Activated T-helper 1 cell treated with anti-CD3 and anti-CD28 coated beads, Interleukin-12 subunit alpha, Interleukin-12 subunit beta, Interleukin-2, Interleukin-4 antibody, amounts not matched to agents 30 ng/mL and 10 ng/mL and 1 ng/mL, durations not matched to agents 14 hours and 24 hours and 36 hours (primary cell): ENCODE measurements at places on chromosomes 4 and X. TPM values are rescaled to one million over a fixed set of nuclear protein-coding genes. Genes with fewer than 3 reads are reported as not detected.

GRCh38 chr4:16864199-16864598, 34.2 kb downstream of the LDB2 start:
- no peak for DNase-seq
- no peaks in the 10 kb centered on the region for H3K36me3 ChIP-seq
- H3K4me1 ChIP-seq = no peaks in the 10 kb centered on the region
- no peaks in the 10 kb centered on the region for H3K27me3 ChIP-seq
- H3K4me3 ChIP-seq = no peak overlapping the region

DNA sequence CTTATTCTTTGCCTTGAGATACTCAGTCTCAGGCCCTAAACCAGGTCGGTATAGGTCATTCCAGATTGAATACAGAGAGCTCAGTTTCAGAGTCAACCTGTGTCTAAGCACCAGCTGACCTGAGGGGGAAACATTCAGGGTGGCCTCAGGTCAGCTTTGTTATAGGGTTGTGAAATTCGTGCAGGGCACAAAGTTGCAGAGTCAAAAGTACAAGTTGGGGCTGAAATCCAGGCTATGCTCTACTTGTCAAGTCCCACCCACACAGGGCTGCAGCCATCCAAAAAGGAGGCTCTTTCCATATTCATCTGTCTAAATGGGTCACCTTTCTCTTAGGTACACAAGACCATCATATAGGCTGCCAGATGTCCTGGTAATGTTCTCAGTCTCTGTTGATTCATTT, 89.7 kb downstream of the ITIH6 start:
- no peak for DNase-seq
- H3K36me3 ChIP-seq = no peaks in the 10 kb centered on the region
- no peak overlapping the region for H3K27ac ChIP-seq
- H3K27me3 ChIP-seq = peaks cover 2% of the 10 kb centered on the region

APELA gene
- total RNA-seq = not detected in 2 replicates

GRCh38 chr4:158912390-158912789, 143.6 kb downstream of the FNIP2 start:
- peaks cover 3% of the 10 kb centered on the region for H3K27me3 ChIP-seq
- no peak for DNase-seq
- H3K4me3 ChIP-seq = no peak overlapping the region

GRCh38 chrX:51876441-51876840, 17.0 kb upstream of the MAGED1 start:
- no peak overlapping the region for H3K27ac ChIP-seq
- H3K4me3 ChIP-seq = no peak overlapping the region
- no peak for DNase-seq
- H3K36me3 ChIP-seq = peaks cover 12% of the 10 kb centered on the region
- H3K4me1 ChIP-seq = peaks cover 5% of the 10 kb centered on the region

RS1 gene
- not detected in 2 replicates for total RNA-seq

CWH43 gene
- not detected in 2 replicates for total RNA-seq

DNA sequence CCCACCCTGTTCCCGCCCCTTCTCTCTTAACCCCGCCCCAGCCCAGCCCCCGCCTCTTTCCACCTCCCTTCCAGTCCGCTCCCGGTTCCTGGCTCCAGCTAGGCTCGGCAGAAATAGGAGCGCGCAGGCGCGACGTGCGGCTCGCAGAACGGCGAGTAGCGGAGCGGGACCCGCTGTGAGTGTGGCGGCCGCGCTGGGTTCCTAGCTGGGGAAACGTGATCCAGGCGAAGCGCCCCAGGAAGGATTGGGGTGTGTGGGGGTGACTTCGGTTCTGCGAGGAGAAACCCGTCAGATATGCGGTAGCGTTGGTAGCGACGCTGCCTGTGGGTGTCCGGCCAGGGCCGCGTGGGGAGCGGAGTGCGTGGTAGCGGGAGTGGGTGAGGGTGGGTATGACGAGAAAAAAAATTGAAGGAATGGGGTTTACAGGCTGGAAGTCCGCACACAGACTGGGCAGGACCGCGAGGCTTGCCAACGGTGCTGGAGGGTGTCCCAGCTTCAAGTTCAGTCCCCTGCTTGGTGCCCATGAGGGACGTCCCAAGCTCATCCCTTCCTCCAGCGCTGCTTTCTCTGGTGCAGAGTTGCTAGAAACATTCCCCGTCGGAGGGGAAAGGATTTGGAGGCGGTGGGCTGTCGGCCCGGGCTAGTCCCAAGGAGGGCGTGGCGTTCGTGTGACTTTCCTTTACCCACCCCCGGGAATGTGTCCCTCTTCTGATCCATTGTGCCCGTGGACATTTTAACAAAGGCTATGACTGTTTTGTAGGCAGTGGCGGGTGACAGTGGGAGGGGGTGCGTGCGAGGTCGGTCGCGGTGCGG, at the start of gene PRRG1:
PRRG1 (plus strand) TSS at position 144 of the 813 bp plus-strand sequence. CDS start 56,886 bp downstream, outside the sequence.
- H3K4me3 ChIP-seq = no peak within 1 kb of the TSS
- peaks cover 24% of the 10 kb centered on the region for H3K27me3 ChIP-seq
- H3K27ac ChIP-seq = no peak within 1 kb of the TSS
- no peak for DNase-seq
- H3K36me3 ChIP-seq = no peaks in the 10 kb centered on the region
- no peaks in the 10 kb centered on the region for H3K4me1 ChIP-seq

DNA sequence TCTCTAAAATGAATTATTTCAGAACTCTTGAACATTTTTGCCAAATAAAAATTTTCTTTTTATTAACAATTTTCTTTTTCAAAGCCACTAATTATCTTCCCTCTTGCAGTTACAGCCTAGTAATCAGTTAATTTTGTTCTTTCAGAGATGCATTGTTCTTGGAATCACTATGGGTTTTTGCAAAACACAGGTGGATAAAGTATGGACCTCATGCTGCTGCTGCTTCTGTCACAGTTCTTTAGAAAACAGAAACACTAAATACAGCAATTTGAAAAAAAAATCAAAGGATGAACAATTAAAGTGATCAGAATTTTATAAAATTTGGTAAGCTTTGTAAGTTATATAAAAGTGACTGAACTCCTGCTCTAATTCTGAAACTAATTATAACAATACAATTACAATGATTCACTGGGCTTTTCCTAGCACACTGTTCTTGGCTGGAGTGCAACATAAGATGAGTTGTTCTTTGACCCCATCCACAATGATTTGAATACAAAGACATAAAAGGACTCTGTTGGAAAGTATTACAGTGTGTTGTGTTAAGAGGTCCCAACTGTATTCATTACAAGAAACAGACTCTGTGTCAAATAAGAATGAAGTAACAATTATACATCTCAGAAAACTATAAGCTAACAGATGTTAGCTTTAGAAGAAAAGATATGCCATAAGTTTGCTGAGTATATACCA, 59.4 kb upstream of the GK2 start:
- no peaks in the 10 kb centered on the region for H3K4me1 ChIP-seq
- no peaks in the 10 kb centered on the region for H3K27me3 ChIP-seq
- H3K4me3 ChIP-seq = no peak overlapping the region
- no peak overlapping the region for H3K27ac ChIP-seq
- H3K36me3 ChIP-seq = no peaks in the 10 kb centered on the region

HMX1 gene
- not detected in 2 replicates for total RNA-seq

- no peaks in the 10 kb centered on the region for H3K4me1 ChIP-seq
- no peak overlapping the region for H3K27ac ChIP-seq
- H3K36me3 ChIP-seq = no peaks in the 10 kb centered on the region
- no peaks in the 10 kb centered on the region for H3K27me3 ChIP-seq
- no peak overlapping the region for H3K4me3 ChIP-seq
- DNase-seq = no peak
Measured at GRCh38 chr4:130029442-130029841, 933.5 kb downstream of the C4orf33 start.

- no peak overlapping the region for H3K4me3 ChIP-seq
- no peaks in the 10 kb centered on the region for H3K4me1 ChIP-seq
- no peaks in the 10 kb centered on the region for H3K27me3 ChIP-seq
Measured at GRCh38 chr4:151173871-151174270, 74.4 kb downstream of the RPS3A start.

- no peak for DNase-seq
- no peaks in the 10 kb centered on the region for H3K36me3 ChIP-seq
- no peak overlapping the region for H3K4me3 ChIP-seq
- no peak overlapping the region for H3K27ac ChIP-seq
- H3K27me3 ChIP-seq = no peaks in the 10 kb centered on the region
Measured at GRCh38 chr4:159173886-159174285, 71.0 kb downstream of the RAPGEF2 start.

GRCh38 chr4:183284965-183285364, 35.1 kb downstream of the CLDN22 start:
- no peak for DNase-seq
- no peak overlapping the region for H3K4me3 ChIP-seq
- no peaks in the 10 kb centered on the region for H3K36me3 ChIP-seq
- no peak overlapping the region for H3K27ac ChIP-seq
- no peaks in the 10 kb centered on the region for H3K4me1 ChIP-seq

GK gene
- 71.1 and 77.5 TPM in 2 replicates for total RNA-seq
